Epithelial cell of prostate (primary cell): ENCODE measurements at places on chromosomes 12 and 14.
A peak's percentile ranks its signal among the peaks of the same experiment; 100 is the strongest.

- no peak for DNase-seq
These were observed 261.4 kb downstream of the TTC8 start for GRCh38 chr14:89085737-89086382.

GRCh38 chr14:55074662-55075061, 23.2 kb downstream of the MAPK1IP1L start:
- DNase-seq: no peak

DNA sequence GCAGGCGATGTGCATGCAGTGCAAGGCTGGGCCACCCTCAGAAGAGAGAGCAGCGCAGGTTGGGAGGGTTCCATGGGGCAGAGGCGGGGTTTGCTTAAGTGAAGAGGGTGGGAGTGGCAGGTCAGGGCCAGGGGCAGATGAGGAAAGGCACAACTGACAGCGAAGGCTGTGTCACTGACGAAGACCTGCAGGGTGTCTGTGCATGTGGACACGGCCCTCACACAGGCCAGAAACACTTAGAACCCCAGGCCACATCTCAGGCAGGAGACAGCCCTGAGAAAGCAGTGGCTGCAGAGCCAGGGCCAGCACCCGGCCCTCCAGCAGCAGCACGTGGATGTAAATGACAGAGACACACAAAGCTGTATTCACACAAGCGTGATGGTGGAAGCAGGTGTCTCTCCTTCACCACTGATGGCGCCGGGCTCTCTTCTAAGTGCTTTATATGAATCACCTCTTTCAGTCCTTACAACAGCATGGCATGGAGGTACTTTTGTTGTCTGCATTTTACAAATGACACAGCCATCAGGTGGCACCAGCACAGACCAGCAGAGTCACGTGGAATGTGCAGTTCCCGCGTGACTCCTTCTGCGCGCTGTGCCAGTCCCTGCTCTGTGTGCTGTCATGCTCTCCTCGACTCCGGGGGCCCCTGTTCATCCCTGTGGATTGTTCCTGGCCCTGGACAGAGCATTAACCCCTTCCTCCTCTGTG, 54.6 kb downstream of the TSPAN11 start:
- DNase-seq: no peak

DNA sequence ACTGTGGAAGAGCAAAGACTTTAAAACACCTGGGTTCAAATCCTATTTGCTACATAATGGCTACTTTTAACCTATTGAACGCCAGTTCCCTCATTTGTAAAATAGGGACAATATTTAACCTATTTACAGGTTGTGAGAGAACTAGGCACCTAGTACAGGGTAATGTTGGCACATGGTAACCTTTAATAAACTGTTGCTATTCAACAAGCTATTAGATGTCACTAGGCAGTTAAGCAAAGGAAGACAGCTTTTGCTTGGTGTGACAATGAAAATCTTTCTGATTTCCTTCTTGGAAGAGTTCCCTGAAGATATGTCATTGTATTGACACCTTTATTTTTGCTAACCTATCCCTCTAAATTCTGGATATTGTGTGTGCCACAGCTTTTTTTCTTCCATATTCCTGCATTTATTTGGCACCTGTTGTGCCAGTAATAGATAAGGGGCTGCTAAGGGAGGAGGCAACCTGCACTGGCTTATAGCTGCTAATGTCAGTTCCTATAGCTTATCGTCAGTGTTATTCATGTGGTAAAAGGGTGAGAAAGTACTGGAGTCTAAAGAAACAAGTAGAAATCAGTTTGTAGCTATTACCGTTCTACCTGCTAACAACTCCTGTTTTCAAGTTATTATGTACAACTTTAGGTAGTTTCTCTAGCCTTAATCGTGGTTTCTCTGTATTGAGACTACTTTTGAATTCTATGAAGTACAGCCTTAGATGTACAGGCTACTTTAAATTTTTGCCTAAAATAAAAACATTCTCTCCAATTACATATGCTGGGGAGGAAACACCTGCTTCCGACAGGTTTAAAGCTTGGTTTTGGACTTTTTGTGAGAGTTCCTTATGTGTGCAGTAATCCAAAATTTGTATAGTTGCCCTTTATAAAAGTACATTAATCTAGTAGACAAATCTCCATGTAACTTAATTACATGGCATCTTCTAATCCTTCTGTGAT, 24.3 kb downstream of the HIF1A start:
- DNase-seq: no peak

- DNase-seq: peak; percentile 85
These were observed 3.6 kb downstream of the ISCU start for GRCh38 chr12:108565976-108566375.

DNA sequence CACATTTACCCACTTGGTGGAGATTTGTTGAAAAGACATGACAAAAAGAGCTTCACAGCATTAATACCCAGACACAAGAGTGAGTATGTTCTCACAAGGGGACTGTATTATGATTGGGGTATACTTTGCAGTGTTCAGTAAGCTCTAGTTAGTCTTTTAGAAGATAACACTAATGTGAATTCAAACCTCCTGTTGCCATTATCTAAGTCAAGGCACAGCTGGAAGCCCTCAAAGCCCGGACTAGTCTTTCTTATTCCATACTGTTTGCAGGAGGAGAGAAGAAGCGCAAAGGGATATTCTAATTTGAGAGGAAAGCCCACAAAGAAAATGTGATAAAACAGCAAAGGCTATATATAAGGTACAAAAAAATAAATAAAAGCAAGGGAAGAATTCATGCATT, 445.9 kb downstream of the SOX5 start:
- no peak for DNase-seq

DNA sequence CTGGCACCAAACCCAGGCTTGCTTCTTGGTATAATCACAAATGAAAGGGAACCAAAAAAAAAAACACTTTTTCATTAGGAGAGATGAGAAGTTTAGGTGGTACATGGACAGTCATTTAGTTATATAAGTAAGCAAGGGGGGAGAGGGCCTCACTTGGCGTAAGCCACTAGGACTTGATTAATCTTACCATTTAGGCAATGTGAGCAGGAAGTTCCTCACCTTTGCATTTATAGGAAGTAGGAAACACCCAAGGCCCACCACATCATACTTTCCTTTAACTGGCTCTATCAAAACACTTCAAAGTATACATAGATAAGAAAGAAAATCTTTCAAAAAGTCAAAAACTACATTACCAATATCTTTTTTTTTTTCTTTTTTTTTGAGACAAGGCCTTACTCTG, 6.7 kb upstream of the RPS6KA5 start:
- no peak for DNase-seq

GRCh38 chr14:101230161-101230850, 326.8 kb upstream of the RTL1 start:
- no peak for DNase-seq

DNA sequence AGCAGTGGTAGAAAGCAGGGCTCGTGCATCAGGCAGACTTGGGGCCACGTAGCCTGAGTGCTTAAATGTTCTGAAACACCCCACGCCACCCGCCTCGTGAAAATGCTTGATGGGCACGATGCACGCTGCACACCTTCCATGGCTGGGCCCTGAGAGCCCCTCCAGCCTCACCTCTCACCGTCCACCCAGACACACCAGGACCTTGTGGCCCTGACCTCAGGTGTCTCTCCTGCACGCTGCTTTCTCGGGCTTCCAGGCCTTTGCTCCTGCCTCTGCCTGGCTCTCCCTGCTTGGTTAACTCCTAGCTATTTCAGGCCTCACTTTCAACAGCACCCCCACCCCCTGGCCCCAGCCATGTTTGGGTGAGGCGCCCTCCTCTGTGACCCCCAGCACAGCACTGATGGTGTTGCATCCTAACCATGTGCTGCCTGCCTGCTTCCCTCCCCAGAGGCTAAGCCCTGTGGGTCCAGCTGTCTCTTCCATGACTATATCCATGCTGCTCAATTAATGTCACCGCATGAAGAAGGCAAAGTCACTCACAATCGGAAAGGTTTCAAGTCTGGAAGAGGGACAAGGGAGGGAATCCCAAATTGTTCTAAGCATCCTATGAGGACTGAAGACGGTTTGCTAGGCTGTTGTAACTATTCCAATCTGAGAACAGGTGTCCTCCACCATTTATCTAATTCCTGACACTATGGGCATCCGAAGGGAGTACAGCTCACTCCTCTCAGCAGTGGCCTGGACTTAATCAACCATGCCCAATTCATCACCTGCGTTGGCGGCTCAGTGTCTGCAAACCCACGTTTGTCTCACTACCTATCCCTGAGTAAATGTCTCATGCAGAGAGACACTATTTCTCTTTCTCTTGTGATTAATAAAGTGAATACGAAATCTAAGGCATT, 82.2 kb downstream of the CCDC88C start:
- no peak for DNase-seq

DNA sequence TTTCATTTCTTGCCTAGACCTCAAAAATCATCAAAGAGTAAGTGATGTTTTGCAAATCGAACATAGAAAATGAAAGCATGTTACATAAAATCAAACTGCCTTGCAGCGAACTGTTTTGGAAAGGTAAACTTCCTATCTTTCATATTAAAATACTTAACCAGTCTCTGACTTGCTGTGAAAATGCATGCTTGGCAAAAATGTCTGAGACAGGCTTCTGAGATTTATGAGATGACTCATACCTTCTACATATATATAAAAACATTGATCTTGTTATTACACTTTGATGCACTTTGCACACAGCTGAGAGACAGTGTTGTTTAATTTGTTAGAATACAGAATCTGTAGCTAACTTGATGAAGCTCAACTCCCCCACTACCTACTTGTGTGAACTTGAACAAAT, 179.1 kb downstream of the KITLG start:
- no peak for DNase-seq

- no peak for DNase-seq
These were observed 53.1 kb downstream of the CNTN1 start for GRCh38 chr12:40745386-40745785.

- DNase-seq: no peak
These were observed 19.0 kb downstream of the SPRING1 start for GRCh38 chr12:116718655-116719454.

GRCh38 chr12:87661786-87662377, 367.3 kb downstream of the C12orf50 start:
- no peak for DNase-seq

- no peak for DNase-seq
These were observed 22.4 kb downstream of the ARG2 start for GRCh38 chr14:67641902-67642749.

GRCh38 chr12:89787763-89788162, 79.1 kb upstream of the ATP2B1 start:
- DNase-seq: no peak

DNA sequence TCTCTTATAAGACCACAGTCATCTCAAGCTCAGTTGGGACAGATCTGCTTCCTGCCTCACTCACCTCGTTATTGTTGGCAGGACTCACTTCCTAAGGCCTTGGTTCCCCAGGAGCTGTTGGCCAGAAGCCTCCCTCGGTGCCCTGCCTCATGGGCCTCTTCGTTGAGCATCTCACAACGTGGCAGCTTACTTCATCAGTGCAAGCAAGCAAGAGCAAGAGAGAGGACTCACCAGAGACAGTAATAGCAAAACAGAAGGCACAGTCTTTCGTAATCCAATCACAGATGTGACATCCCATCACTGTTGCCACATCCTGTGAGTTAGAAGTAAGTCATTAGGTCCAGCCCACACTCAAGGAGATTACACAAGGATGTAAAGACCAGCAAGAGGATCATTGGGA, 5.1 kb upstream of the NUMB start:
- peak; percentile 85 for DNase-seq

- DNase-seq: no peak
These were observed 136.3 kb downstream of the TPH2 start for GRCh38 chr12:72074956-72075355.

- no peak for DNase-seq
These were observed 15.6 kb downstream of the MVK start for GRCh38 chr12:109589240-109589590.

- DNase-seq: no peak
These were observed 94.6 kb downstream of the PAX9 start for GRCh38 chr14:36756226-36756625.

DNA sequence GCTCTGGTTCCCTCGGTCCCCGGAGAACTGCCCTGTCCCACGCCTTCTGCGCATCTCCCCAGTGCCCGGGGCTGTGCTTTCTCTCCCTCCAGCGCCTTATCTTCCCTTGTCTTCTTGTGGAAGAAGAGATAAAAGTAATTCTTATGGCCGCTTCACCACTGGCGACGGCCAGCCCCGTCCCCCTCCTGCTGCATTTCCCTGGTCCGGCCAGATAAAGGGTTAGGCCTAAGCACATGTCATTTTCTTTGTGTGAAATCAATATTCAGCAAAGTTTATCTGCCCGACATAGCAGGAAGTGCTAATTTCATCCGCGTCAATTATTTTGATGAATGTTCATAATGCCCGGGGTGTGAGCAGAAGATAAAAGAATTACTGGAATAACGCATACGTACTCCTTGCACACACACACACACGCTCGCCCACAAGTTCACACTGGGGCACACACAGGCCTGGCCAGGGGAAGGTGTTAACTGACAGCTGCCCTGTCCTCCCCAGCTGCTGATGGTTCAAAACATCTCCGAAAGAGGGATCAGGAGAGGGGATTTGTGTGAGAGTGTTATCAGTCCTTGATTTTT, 177.7 kb upstream of the LHX5 start:
- DNase-seq: no peak

DNA sequence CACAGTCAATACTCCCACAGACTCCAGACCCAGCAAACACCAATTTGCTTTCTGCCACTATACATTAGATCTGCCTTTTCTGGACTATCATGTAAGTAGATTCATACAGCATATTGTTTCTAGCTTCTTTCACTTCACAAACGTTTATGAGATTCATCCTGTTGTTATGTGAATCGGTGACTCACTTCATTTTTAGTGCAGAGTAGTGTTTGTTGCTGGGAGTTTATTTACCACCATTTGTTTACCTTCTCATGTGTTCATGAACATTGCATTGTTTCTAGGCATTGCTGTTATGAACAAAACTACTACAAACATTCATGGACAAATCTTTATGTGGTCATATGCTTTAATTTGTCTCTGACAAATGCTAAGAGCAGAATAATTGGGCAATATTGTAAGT, 807.8 kb upstream of the TMEM132C start:
- no peak for DNase-seq

DNA sequence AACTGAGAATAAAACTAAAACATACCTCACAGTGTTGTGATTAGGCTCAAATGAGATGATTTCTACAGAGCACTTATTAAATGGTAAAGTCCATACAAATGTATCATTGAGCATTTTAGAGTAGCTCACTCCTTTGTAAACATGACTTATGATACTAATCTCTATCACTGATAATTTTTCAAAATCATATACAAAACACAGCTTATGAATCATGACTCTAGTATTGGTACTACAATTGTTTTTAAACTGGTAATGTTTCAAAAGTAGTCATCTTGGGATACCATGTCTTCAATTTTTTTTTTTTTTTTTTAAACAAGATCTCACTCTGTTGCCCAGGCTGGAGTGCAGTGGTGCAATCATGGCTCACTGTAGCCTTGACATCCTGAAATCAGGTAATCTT, 40.1 kb upstream of the KRR1 start:
- no peak for DNase-seq

GRCh38 chr14:59677771-59678231, 101.2 kb upstream of the CCDC175 start:
- DNase-seq: no peak

GRCh38 chr12:106446419-106447092, 89.0 kb downstream of the POLR3B start:
- DNase-seq: no peak

GRCh38 chr12:13103391-13104033, at the start of gene GSG1:
GSG1 (minus strand) TSS chr12:13103667; CDS start chr12:13103512, 155 bp downstream.
- peak; percentile 60 for DNase-seq

GRCh38 chr12:91604897-91605296, 422.3 kb upstream of the DCN start:
- DNase-seq: no peak

GRCh38 chr14:20501346-20501745, 4.0 kb upstream of the RNASE10 start:
- DNase-seq: peak; percentile 52

GRCh38 chr12:22539055-22539454, 5.3 kb downstream of the C2CD5 start:
- DNase-seq: no peak

- DNase-seq: peak; percentile 24
These were observed 11.4 kb downstream of the CLECL1 start for GRCh38 chr12:9721394-9722092.
